ENCODE measurements at places on chromosomes 13 and 19.

DNA sequence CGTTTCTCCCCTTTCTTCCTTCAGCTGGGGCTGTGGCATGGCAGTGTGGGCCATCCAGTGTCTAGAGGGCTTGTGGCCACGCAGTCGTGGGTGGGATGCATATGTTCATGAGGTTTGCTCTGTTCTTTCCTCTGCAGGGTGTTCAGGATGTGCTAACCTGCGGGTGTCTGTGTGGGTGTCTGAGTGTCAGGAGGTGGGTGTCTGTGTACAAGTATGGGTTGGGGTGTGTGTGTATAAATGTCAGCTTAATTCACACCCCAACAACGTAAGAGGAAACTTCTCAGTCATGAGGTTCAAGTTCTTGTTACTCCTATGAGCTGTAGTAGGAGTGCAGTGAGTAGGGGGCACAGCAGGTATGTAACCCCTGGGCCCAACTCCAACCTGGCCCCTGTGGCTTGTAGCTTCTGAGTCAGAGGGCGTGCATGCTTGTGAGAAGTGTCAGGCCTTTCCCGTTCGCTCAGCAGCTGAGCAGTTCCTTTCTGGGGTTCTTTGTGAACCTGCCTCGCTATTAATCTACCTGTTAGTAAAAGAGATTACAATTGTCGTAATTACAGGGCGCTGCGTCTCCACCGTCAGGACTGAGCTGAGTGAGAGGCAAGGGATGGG lies 49.1 kb downstream of the NFIX start:
- DNase-seq: no peak

DNA sequence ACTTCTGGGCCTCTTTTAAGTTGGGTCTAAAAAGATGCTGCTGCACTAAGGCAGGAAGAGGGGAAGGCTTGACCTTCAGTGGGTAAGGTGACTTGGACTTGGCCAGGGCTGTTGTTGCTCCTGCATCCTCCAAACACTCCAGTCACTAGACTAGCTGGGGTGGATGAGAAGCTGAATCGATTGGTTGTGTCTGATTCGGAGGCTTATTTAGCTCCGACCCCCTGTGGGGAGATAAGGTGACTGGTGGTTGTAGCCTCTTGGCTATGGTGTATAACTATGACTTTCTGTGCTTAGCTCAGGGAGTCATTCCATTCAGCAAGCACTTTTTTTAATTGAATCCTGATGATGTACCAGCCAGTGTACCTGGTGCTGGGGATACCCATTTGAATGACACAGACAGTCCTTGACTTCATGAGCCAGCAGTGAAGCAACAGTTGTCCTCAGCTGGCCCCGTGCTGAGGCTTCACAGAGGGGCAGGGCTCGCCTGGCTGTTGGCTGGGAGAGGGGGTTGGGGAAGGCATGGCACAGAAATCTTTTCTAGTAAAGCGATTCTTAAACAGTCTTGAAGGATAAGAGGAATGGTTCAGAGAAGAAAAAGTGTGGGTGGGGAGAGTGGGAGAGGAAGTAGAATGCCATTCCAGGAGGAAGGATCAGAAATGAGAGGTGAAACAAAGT lies 9.9 kb downstream of the PCDH8 start:
- DNase-seq: no peak

GRCh38 chr13:79212064-79212619 lies 193.9 kb downstream of the RBM26 start:
- DNase-seq: no peak

GRCh38 chr19:55304279-55304978 lies 20.6 kb downstream of the BRSK1 start:
- no peak for DNase-seq

DNA sequence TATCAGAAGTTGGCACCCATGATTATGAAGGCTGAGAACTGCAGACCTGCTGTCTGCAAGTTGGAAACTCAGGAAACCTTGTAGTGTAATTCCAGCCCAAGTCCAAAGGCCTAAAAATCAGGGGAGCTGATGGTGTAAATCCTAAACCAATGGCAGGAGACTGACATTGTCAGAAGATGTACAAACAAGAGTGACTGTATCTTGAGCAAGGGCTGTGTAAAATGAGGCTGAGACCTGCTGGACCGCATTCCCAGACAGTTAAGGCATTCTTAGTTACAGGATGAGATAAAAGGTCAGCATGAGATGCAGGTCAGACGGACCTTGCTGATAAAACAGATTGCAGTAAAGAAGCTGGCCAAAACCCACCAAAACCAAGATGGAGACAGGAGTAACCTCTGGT lies 147.7 kb downstream of the COG6 start:
- DNase-seq: no peak

DNA sequence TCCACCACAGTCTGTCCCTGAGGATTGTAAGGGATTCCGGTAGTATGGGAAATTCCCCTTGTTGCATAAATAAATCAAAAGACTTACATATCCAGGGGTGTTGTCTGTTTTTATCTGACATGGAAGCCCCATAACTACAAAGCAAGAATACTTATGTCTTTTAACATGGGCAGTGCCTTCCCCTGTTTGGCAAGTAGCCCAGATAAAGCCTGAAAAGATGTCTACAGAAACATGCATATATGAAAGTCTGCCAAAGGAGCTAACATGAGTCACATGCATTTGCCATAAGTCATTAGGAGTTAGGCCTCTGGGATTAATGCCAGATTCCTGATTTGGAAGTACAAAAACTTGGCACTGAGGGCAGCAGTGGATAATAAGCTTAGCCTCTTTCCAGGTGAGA lies 62.1 kb downstream of the ZNF737 start:
- no peak for DNase-seq

- DNase-seq: no peak
Observed at GRCh38 chr19:45947926-45948325, 25.7 kb downstream of the NOVA2 start.

DNA sequence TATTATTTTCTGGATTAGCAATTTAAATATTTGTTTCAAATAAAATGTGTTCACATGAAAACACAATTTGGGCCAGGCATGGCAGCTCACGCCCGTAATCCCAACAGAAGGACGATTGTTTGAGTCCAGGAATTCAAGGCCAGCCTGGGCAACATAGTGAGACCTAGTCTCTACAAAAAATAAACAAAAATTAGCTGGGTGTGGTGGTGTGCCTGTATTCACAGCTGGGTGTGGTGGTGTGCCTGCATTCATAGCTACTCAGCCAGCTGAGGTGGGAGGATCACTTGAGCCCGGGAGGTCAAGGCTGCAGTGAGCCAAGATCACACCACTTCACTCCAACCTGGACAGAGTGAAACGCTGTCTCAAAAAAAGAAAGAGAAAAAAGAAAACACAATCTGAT lies 46.4 kb downstream of the KPNA3 start:
- DNase-seq: no peak

GRCh38 chr19:49812452-49812996 lies 568 bp downstream of the FUZ start:
- DNase-seq: no peak

DNA sequence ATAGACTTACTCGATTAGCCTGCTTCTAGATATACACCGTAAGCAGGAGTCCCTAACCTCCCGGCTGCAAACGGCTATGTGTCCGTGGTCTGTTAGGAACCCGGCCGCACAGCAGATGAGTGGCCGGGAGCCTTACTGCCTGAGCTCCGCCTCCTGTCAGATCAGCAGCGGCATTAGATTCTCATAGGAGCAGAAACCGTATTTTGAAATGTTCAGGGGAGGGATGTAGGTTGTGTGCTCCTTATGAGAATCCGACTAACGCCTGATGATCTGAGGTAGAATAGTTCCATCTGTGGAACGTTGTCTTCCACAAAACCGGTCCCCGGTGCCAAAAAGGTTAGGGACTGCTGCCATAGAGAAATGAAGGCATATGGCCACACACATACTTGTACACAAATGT lies 1491.9 kb downstream of the SLITRK5 start:
- DNase-seq: no peak

GRCh38 chr19:55563261-55563690 lies 17.4 kb downstream of the ZNF579 start:
- DNase-seq: no peak

DNA sequence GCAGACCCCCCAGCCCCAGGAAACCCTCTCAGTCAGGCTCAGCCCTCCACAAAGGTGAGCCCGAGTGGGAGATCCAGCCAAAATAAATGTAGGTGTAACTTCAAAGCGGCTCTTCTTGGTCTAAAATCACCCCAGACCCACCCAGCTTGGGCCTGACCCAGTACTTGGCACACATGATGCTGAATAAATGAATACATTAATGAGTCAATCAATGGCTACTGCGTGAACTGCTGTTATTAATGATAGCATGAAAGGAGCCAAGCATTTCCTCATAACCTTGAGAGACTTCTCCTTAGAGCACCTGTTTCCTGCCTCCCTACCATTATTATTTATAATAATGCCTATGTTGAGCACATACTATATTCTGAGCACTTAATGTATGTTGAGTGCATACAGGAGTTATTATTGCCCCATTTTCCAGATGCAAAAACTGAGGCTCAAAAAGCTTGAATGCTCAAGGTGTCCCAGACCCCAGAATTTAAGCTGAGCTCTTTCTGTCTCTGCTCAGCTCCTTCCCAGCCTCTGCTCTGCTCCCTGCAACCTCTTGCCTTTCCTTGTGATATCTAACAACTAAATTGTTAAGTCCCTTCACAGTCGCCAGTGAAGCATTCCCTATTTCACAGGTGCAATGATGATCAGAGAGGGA lies 4.3 kb downstream of the NOTCH3 start:
- DNase-seq: no peak
